ENCODE measurements at places on chromosomes 1 and 21.
A peak's percentile ranks its signal among the peaks of the same experiment; 100 is the strongest.

DNA sequence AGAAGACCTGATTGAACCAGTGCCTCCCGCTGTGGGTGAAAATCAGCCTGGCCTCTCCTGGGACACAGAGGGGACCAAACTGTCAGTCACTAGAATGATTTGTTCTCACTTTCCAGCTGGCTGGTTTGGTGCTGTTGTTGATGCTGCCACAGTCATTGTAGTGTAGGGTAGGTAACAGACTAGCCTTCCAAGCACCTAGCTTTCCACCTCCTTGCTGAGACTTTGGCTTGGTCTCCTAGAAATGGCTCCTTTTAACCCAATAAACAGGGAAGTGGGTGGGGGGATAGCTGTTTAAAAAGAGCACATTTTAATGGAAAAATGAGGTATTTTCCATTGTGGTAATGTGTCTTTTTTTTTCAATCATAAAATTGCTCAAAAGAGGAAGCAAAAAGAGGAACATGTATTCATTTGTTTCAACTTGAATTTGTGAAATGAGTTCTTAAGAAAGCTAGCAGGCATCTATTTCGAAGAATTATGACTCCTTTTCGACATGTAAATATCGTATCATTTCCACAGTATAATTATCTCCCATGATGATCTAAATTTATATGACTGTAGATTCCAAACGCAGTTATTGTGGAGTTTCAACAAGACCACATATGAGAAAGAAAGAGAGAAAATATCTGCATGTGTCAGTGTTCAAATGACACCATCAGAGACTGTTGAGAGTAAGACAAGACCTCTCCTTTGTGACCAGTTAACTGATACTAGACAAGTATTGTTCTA is 190.1 kb downstream of the HLX start:
- DNase-seq = no peak

- DNase-seq = no peak
Observed at GRCh38 chr21:45542667-45543370, 579 bp upstream of the SLC19A1 start.

- no peak for DNase-seq
Observed at GRCh38 chr1:222772996-222773379, 36.0 kb downstream of the FAM177B start.

DNA sequence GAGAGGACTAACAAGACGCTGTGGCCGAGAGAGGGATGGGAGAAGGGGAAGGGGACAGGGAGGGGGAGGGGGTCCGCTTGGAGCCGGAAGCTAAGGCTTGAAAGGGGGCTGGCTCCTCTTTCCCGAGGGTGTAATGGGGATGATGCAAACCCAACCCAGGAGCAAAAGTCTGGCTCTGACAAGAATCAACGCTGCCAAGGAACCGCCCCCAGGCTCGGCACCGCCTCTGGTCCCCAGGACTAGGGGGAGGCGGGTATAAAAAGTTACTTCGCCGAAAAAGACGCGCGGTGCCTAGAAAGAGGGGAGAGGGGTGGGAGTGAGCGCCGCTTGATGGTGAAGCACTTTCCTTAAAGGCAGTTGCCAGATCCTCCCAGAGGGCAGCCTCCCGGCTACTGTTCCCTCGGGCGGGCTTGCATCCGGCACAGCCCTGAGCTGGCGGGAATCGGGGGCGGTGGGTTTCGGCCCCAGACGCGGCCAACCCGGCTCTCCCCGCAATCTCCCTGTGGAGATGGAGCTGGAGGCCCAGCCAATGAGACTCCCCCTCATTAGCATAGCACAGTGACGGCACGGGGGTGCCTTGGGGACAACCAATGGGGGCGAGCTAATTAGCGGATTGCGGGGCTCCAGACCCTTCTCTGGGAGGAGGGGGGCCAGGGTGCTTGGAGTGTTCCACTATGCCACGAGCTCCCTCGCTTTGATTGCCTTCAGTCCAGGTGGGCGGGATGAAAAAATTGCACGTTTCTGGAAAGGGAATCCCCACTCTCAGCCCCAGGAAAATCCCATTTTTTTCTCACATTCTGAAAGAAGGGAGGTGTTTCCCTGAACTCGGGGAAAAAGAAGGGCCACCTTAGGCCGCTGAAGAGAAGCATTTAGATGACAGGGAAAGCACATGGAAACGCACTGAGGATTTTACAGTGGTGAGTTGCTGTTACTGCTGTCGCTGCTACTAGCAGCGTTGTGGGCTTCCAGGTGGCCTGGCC is at the start of gene KCNT2:
Gene KCNT2, minus strand, starts transcription at position 51 of the 980 bp plus-strand sequence. CDS start 131 bp downstream, outside the sequence.
- DNase-seq = peak; percentile 2

DNA sequence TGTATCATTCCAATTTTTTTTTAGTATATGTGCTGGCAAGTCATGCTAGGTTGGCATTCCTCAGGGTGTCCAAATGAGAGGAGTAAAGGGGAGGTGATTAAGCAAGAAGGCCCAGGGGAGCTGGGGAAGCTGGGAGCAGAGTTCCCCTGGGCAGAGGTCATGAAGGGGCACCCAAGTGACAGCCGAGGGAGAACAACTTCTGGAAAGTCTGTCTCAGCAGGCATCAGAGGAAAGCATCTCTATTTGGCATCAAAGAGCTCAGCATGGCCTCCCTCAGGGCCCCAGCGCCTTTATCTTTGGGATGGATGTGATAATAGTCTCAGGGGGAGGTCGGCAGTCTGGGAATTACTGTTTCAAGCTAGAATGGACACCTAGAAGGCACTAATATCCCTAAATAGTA is 5.0 kb upstream of the ENO1 start:
- no peak for DNase-seq

DNA sequence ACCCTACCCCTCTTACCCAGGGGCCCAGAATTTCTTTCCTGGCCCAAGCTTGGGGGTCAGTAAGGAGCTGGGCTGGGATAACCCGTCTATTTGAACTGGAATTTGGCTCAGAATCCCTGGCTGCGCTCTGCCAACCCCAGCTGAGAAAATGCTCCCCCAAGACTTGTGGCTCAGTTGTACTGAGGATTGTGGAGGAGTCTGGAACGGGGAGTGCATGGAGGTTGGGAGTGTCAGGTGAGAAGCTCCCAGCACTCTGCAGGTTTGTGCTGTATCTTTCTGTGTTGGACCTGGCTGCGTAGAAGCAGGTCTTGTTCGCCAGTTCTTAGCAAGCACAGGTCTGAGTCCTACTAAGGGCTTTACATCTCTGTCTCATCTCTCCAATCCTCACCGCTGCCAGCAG is 1.6 kb downstream of the TCEA3 start:
- DNase-seq = no peak

Measured in stimulated activated naive CD4-positive, alpha-beta T cell treated with Interleukin-2 at 50 U/mL for 16 hours (primary cell).